ENCODE measurements at places on chromosomes 7 and 10.

- DNase-seq = no peak
Observed at GRCh38 chr10:69899727-69900595, 98.3 kb downstream of the COL13A1 start.

DNA sequence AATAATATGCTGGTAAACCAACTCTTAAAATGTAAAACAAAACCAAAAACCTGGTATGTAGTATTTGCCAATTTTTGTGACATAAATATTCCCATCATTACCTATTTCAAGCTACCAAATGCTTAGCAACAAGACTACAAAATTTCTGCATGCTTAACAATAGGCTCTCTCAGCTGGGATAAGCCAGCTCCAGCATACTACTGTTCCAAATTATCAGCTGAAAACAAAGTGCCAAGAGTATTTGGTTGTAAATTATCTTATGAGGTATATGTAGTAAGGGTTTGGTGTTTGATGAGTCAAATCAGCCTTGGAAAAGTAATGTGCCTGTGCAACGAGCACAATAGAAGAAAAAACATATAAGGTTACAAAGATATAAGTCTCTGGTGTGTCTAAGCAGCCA, 263.2 kb downstream of the HGF start:
- DNase-seq = no peak

- DNase-seq = no peak
Observed at GRCh38 chr10:27723436-27723835, 22.2 kb downstream of the MKX start.

DNA sequence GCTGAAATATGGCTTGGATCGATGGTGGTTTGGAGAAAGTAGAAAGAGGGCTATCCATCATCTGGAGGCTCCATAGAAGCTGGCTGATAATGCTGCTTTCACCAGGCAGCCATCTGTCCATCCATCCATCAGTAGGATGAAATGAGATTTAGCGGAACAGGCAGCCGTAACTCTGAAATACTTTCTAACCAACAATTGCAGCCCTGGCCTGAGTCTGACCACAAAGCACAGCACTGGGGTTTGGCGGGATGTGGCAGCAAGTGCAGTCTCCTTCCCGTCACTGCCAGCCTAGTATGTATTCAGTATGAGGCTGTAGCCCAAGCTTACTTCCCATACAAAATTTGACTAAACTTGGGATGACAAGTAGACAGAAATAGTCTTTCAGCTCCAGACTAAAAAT, 38.0 kb downstream of the R3HCC1L start:
- no peak for DNase-seq

- DNase-seq = no peak
Observed at GRCh38 chr10:77545585-77545984, 92.0 kb downstream of the KCNMA1 start.

GRCh38 chr7:131767591-131767990, 211.2 kb upstream of the PODXL start:
- DNase-seq = no peak

All from iris pigment epithelial cell (primary cell).